Suppressor macrophage treated with lipopolysaccharide for 1 hour (primary cell): ENCODE measurements at places on chromosomes 13 and 19.

DNA sequence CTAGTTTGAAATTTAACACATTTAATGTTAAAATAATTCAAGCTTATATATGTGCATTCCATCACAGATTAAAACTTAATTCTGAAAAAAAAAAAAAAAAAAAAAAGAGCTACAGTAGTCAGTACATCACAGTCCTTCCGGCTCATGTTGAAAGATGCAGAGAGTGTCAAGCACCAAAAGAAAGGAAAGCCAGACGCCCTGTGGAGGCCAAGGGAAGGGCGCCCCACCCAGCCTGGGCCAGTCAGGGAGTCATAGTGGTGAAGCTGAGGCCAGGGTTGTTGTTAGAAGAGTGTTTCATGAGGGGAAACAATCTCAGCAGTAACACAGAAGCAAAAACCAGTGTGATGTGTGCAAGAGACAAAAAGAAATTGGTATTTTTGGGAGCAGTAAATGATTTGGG is 375.3 kb downstream of the MTUS2 start:
- no peak for DNase-seq

- no peak for DNase-seq
Measured at GRCh38 chr19:32101206-32101605, 244.2 kb upstream of the ZNF507 start.

DNA sequence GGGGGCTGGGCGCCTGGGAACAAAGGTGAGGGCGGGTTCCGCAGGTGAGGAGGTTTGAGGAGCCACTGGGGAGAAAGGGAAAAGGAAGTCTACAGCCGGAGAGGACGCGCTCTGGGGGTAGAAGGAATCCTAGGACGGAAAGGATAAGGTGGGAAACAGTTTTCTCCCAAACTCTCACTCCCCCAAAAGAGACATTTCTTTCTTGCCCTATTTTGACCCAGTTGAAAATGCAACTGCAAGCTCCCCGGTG is 651 bp upstream of the POLR1D start:
- DNase-seq, result no peak

GRCh38 chr13:59531571-59532091 is 632.1 kb downstream of the DIAPH3 start:
- DNase-seq, result peak; percentile 51

GRCh38 chr19:55080121-55080967 is 4.7 kb downstream of the EPS8L1 start:
- DNase-seq, result peak; percentile 81

GRCh38 chr19:5321851-5322681 is 18.5 kb downstream of the PTPRS start:
- DNase-seq, result peak; percentile 31

DNA sequence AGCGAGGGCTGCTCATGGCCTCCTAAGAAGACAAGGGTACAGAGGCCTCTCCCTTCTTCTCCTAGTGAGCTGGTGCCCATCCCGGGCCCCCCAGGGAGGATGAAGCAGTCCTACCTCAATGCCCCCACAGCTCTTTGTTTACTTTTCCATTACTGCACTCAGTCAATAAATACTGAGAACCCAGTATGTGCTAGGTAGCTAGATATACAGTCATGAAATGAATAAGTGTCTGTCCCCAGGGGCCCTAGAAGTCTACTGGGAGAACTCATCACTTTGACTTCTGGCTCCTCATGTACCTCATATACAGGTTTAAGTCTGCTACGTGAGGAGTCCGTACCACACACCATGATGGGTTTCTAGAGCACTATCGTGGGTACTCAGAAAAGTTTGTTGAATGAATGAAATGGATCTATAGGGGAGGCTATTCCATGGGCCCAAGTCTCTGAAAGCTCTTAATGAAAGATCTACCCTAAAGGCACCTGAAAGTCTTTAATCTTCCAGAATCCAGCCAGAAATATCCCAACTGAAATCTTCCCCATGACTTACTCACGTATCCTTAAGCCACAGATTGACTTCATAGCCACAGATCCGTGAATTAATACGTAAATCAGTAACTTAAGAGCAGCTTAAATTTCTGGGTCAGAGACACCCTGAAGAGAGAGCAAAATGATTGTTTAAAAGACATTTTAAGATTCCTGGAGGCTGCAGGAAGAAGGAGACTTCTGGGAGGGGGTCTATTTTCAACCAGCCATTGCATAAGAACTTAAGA is 51.6 kb upstream of the POMP start:
- no peak for DNase-seq

DNA sequence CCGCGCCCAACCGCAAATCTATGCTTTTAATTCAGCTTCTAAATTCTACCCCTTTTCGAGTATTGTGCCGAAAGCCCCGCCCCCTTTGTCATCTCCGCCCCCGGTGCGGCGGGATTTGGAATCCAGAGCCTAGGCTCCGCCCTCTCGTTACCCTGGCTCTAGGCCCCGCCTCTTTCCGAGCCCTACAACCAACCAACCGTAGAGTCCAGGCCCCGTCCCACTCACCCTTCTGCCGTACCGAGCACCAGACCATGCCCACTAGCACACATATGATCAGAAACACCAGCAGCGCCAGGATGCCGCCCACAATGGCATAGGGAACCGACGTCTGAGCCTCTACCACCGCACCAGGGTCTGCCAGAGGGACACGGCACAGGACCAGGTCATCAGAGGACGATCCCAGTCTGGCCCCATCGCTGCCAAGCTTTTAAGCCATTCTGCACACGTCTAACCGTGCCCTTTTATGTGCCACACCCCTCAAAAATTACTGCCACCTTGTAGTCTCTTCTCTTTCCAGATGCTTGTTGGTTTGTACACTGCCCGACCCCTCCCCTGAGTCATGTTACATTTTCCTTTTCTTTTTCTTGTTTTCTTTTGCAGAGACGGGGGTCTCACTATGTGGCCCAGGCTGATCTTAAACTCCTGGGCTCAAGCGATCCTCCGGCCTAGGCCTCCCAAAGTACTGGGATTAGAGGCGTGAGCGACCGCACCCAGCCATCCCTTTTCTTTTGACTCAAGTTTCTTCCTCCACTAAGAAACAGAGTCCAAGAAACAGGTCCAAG is 4.7 kb upstream of the ZNF428 start:
- DNase-seq, result no peak

DNA sequence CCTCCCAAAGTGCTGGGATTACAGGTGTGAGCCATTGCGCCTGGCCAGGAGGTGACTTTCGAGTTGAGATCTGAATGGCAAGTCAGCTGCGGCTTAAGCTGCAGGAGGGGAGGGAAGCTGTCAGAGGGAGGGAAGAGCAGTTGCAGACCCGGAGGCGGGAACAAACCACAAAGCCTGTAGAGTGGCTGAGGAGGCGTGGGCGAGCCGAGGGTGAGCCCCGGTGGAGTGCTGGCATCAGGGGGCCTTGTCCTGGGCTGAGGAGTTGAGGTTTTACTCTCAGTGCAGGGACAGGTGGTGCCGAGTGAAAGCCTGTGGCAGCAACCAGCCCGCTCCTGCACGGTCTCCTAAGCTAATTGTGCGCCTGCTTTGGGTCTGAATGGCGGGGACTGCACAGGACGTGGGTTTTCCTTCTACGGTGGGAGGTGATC is 24.2 kb downstream of the PPP1R37 start:
- DNase-seq, result peak; percentile 82

DNA sequence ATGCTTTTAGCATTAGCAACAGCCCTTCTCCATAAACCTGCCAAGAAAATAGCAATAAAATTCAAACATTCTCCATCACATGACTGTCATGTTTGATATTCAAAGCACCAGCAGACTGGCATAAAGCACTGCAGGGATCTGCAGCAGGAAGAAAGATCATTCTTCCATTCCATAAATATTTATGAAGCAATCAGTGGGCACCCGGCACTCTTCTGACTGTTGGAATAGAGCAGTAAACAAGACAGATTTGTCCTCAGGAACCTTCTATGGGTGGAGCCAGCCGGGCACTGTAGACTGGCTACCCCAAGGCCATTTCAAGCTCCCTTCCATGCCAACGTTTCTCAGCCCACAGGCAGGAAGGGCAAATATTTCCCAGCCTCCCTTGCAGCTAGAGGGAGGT is 25.5 kb downstream of the PLA2G4C start:
- no peak for DNase-seq

DNA sequence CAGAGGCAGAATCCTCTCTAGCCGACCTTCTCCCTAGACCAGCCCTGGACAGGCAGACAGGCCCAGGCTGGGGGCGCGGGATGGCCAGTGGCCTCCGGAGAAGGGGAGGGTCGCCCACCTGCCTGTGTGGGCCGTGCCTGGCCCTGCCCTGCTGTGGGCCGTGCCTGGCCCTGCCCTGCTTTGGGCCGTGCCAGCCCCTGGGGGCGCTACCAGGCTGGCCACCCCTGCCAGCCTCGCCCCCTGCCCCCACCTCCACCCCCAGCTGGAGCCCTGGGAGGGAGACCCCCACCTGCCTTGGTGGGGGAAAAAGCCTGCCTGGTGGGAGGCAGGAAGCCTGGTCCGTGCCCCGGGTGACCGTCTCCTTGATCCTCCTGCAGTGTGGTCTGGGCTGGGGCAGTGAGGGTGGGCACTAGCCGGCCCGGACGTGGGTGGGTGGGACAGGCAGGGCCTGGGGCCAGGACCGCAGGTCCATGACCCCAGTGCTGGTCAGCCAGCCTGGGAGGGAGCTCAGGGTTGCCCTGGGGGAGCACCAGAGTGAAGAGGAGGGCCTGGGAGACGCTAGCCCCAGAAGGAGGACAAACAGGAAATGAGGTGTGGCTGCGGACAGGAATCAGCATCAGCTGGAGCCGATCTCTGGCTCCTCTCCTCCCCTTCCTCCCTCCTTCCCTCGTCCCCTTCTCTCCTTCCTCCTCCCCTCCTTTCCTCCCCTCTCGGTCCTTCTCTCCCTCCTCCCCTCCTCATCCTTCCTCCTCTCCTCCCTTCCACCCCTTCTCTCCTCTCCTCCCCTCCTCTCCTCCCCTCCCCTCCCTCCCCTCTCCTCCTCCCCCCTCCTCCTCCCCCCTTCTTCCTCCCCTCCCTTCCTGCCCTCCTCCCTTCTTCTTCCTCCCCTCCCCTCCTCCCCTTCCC is 5.1 kb upstream of the MKNK2 start:
- DNase-seq, result no peak

DNA sequence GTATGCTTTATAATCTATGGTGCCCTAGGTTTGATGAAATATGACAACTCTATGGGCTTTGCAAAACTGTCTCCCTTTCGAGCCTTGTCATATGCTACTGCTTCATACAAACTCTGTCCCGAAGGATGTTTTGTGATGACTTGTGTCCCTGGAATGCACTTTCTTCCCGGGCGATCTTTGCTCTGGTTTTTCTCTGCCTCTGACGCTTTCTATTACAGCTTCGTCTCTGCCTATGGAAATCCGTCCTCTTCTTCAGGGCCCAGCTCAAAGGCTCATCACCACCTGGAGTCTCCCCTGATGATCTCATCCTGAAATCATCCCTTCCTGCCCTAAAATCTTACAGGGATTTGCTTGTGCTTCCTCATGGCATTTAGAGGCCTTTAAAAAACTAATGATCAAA is 191.5 kb upstream of the KL start:
- no peak for DNase-seq

- DNase-seq, result no peak
Measured at GRCh38 chr13:46598820-46599180, 45.8 kb downstream of the LRCH1 start.

DNA sequence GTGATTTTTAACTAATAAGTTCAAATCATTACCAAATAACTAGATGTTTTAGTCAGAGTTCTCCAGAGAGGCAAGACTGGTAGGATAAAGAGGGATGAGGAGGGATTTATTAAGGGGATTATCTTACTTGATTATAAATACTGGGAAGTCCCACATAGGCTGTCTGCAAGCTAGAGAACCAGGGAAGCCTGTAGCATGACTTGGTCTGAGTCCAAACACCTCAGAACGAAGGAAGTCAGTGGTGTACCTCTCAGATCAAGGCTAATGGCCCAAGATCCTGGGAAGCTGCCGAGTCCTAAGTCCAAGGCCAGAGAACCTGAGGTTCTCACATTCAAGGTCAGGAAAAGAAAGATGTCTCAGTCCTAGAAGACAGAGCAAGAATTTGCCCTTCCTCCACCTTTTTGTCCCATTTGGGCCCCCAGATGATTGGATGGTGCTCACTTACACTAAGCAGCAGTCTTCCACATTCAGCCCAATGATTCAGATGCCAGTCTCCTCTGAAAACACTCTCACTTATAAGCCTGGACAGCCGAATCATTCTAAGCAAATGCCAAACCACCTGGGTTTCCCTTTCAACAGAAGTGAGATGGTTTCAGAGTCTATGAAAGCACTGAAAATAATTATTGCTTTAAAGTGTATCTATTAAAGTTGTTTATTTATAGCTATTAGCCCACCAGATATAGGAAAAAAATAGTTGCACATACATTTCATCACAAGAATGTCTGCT is 1599.2 kb downstream of the OLFM4 start:
- no peak for DNase-seq

GRCh38 chr19:18388960-18389725 is 3.2 kb downstream of the GDF15 start:
- DNase-seq, result no peak

DNA sequence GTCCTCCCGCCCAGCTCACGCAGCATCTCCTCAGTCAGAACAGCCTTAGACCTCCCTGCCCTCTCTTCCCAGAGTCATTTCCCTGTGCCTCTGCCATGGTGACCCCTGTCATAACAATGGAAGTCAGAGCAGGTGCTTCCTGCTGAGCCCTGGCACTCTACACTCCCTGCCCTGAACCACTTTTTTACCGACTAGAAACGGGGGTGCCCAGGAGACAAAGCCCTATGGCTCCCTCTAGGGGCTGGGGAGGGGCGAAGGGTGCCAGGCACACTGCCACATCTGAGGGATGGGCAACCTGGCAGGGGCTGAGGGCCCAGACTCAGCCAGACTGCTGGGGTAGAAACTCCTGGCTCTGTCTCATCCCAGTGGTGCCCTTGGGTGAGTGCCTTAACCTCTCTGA is 16.4 kb downstream of the ZNF574 start:
- DNase-seq, result peak; percentile 72

GRCh38 chr19:24048261-24048660 is 38.7 kb upstream of the ZNF254 start:
- no peak for DNase-seq

- peak; percentile 77 for DNase-seq
Measured at GRCh38 chr19:11626252-11626651, 29.0 kb downstream of the ZNF627 start.

DNA sequence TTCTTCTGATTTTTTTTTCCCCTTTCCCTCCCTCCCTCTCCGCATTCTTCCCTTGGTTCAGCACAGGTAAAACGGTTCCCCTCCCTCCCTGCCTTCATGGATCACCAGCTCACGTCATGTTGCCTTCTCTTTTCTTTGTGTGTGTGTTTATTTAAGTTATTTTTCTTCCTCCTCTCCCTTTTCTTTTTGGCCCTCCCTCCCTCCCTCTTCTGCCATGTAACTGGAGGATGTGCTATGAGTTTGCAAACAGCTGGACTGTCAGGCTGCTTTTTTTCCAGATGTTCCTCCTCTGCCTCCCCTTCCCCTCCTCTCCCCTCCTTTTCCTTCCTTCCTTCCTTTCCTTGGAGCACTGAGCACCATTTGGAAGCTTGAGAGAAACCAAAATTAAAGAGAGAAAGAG is 2.0 kb downstream of the LENG9 start:
- no peak for DNase-seq

- no peak for DNase-seq
Measured at GRCh38 chr19:32104153-32104849, 241.1 kb upstream of the ZNF507 start.

DNA sequence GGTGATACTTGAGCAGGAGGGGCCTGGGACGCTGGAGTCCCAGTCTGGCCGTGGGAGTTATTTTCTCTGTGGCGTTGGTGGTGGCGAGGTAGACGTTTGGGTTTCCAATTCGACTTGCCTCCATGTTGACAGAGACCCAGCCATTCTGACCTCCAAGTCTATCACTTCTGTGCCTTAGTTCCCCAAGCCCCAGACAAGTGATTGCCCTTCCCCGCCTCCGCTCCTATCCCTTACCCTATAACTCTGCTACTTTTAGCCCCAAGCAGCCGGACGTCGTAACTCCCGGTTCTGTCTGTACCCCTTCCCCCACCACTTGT is 549 bp downstream of the TIMM50 start:
- DNase-seq, result no peak

GRCh38 chr19:8404391-8405151 is 8.5 kb upstream of the MARCHF2 start:
- no peak for DNase-seq
